ENCODE measurements at places on chromosomes 7 and 10.
A peak's percentile ranks its signal among the peaks of the same experiment; 100 is the strongest.

DNA sequence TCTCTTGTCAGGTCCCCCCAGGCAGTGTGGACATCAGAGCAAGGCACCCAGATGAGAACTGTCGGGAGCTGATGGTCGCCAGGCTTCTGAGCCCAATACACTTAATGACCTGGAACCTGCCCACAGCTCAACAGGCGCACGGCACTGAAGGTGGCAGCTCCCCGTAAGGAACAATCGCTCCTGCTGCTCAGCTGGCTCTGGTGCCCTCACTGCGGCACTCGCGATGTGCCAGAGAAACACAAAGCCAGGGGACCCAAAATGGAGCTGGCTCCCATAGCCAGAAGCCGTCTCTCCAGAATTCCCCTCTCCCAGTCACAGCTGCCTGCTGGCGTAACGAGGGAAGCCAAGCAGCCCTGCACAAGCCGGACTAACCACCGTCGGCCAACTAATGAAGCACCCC is 6.3 kb downstream of the CALN1 start:
- DNase-seq, result no peak

DNA sequence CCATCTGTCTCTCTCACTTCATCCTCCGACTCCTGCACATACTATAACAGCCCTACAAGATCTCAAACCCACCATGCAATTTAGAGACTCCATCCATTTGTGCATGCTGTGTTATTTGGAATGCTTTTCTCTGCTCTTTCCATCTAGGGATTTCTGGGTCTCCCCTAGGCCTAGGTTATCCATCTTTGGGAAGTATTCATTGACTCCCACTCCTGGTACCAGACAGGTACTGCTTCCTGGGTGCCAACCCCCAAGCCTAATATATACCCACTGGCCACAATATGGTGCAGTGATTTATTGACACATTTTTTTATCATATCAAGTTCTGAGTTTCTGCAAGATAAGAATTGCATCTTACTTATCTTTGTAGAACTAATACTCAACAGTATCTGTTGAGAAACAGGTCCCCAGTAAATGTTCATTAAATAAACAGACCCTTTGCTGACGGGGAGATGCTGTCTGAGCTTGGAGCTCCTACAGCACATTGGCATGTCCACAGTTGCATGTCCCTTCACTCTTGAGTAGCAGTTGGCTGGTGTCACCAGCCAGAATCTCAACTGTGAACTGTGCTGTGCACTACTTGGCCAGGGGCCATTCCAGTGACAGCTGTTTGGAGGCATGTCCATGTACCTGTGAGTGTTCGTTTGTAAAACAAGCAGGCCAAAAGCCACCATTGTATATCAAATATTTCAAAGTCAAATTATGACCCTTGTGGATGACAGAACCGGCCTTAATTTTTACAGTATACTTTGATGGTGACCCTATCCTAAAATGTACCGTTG is 223.3 kb upstream of the NFE2L3 start:
- no peak for DNase-seq

GRCh38 chr10:94292434-94293090 is 70.2 kb downstream of the NOC3L start:
- DNase-seq, result no peak

- DNase-seq, result no peak
These were observed 75.9 kb downstream of the AOAH start for GRCh38 chr7:36648441-36648840.

DNA sequence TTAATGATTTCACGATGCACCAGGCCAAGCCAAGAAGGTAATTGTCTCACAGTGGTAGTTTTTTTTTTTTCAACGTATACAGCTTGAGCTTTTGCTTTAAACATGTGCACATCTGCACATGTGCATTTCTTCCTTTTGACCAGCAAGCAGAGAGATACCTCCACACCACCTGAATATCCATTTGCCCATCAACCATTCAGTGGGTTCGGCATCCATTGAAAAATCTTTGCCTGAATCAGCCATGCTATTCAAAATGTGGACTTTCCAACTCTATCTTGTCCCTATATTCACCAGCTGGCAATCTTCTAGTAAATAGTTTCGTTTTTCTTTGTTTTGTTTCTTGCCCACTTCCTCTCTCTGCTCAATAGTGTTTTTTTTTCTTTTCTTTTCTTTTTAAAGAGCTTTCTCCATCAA is 7.7 kb upstream of the TRA2A start:
- DNase-seq, result no peak

DNA sequence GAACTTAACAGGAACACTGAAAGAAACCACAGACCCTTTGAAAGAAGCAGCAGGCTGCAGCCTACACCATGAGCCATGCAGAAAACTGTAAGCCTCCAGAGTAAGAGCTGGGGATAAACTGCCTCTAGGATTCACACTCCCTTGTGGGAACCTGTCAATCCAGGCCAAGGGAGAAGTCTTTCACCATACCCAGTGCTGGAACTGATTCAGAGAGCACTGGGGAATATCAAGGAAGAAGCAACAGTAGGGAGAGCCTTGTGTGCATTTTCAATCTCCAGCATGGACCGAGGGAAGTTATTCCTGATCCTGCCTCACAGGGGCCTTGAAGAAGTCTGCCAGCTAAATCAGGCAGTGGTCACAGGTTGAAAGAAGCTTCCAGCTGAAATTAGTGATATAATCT is 282.2 kb downstream of the AGMO start:
- no peak for DNase-seq

- DNase-seq, result no peak
These were observed 2.0 kb downstream of the EIF3A start for GRCh38 chr10:119078422-119079179.

GRCh38 chr7:125572414-125572813 is 642.8 kb upstream of the POT1 start:
- DNase-seq, result no peak

DNA sequence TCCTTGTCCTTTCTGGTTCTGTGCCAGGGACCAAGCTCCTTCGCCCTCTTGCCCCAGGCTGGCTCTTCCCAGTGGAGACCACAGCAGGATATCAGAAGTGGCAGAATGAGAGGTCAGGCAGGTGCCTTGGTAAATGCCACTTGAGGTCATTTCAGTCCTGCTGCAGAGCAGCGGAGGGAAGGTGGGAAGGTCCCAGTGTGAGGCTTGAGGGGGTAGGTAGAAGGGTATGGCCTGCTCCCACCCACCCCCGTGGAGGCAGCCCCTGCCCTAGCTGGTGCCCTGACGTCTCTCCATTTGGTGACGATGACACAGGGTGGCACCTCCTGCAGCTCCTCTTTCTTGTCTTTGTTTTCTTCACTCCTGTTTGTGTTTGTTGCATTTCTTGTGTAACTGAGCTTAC is 538.8 kb downstream of the TCERG1L start:
- DNase-seq, result no peak

- peak; percentile 96 for DNase-seq
These were observed 42.8 kb downstream of the FOXL3 start for GRCh38 chr7:332646-333392.

DNA sequence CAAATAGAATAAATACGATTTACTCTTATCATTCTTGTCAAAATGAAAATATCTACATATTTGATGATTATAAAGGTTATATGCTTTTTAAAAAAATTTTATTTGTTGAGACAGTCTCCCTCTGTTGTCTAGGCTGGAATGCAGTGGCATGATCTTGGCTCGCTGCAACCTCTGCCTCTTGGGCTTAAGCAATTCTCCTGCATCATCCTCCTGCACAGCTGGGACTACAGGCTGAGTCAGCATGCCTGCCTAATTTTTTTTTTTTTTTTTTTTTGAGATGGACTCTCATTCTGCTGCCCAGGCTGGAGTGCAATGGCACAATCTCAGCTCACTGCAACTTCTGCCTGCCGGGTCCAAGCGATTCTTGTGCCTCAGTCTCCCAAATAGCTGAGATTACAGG is 48.9 kb downstream of the PUS7 start:
- no peak for DNase-seq

GRCh38 chr10:118926441-118926840 is 103.1 kb upstream of the NANOS1 start:
- DNase-seq, result no peak

DNA sequence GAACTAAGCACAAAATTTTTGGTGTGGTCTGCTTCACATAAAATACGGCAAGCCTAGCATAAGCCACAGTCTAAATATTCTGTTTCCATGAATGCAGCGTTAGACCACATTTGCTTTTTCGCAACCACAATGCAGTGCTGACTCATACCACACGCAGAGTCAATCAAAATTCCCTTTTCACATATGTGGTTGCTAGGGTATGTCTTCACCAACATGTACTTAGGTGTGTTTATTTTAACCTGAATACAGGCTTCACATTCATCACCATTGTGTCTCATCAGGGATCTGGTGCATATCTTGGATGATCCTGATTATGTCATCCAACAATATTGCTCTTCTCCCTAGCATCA is 90.8 kb downstream of the CHN2 start:
- no peak for DNase-seq

- peak; percentile 18 for DNase-seq
These were observed 36.7 kb downstream of the PFKFB3 start for GRCh38 chr10:6239213-6239991.

DNA sequence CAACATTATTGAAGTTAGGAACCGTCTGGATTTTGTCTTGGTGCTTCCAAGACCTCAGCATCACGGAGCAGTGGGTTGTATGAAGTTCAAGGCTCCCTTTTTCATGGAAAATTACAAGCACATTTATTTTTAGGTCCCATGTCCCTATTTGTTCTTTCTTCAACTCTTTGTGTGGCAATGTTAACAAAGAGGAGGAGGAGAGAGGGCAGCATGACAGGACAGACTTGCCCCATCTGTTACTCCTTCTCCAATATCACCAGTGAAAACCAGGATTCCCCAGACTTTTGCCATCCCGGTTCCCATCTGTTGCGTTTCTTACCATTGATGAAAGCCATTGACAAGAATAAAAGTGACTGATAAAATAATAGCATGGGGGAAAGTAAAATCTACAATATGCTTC is 28.6 kb downstream of the EEPD1 start:
- no peak for DNase-seq

- no peak for DNase-seq
These were observed 649.2 kb upstream of the C7orf33 start for GRCh38 chr7:147941381-147941780.

GRCh38 chr10:114723361-114723760 is 65.3 kb upstream of the ABLIM1 start:
- DNase-seq, result no peak

DNA sequence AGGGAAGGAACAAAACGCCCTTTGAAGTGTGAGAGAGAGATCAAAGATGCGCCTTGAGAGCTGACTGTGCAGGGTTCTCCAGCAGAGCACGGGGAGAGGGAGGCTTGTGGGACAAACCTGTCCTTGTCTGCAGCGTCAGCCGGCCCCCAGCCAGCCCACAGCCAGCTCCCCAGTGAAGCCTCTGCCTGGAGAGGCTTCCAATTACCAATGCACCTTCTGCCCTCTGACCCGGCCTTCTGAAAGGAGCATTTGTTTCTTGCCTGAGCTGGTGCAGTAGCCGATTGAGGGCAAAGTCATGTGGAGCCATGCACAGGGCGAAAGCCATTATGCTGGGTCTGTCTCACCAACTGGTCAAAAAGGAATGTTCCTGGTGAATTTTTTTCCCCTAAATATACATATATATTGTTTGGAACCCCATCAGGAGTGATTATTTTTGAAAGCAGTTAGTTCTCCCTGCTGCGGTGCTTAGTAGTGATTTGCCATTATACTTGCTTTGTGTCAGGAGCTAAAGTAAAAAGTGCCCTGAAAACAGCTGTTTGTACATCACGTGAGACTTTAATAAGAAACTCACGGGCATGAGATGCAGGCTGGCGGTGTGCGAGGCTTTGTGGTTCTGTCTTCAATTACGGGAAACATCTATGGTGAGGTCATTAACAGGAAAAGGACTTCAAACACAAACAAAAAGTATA is 268.6 kb downstream of the KLF6 start:
- DNase-seq, result no peak

DNA sequence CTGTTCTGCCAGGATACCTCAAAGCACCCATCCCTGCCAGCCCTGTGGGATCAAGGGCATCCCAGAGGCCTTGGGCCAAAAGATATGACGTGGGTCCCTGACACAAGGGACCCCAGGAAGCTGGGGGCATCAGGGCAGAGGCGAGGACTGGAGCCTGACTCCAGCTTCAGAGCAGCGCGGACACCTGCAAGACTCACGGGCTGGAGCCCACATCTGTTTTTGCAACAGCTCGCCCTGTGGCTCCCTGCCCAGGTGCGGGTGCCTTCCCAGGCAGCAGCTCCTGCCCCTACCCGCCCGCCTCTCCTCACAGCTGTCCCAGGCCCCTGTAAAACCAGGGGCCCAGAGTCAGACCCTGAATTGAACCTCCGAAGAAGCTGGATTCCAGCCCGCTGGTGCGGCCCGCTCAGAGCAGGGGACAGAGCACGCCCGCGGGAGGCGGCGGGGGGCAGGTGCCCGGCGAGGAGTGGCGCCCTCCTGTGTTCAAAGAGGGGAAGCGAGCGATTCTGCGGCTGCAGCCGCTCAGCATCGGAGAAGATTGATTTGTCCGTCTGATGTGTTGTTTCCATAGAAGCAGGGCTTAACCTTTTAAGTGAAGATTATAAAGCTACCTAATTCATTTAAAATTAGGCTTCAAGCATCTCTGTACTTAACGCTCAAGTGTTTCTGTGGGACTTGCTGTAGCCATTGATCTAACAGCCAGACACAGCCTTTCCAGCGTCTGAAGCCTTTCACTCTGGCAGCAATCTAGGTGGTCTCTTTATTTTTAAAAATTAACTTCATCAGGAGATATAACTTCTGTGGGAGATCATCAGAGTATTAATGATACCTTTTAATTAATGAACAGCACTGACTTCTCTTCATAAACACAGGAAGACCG is 88.4 kb downstream of the BEND7 start:
- DNase-seq, result peak; percentile 49

DNA sequence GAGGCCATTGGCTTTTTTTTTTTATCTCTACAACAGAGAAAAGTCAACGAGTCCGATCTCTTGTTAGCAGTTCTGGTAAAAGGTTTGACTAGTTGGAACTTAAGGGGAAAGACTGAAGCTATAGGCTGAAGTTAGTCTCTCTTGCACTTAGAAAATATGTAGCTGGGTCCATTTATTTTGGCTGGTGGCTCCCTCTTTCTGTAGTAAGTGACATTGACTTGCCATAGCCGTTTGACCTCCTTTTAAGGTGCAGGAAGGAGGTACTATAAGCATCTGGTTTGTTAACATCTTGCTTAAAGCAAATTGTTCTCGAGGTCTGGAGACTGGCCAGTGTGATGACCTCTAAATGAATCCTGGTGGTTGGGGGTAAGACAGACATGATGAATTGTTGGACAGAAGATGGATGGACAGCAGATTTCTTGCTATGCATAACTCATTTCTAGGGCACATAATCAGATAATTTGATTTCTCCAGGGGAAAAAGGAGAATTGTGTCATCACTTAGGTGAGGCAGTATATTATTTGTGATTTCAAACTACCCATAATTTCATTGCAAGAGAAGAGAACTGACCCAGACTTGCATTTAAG is 356.3 kb upstream of the GALNT17 start:
- DNase-seq, result no peak

- no peak for DNase-seq
These were observed 6.4 kb upstream of the ANKRD1 start for GRCh38 chr10:90927293-90927692.

GRCh38 chr10:15588151-15588550 is 131.6 kb downstream of the ITGA8 start:
- DNase-seq, result no peak

- no peak for DNase-seq
These were observed 125.6 kb upstream of the TNRC18 start for GRCh38 chr7:5549096-5549763.
